ENCODE measurements at places on chromosomes 1 and 21. TPM values are rescaled to one million over a fixed set of nuclear protein-coding genes. Genes with fewer than 3 reads are reported as not detected.
A peak's percentile ranks its signal among the peaks of the same experiment; 100 is the strongest.

- DNase-seq = no peak
These were observed 344.6 kb downstream of the LMO4 start for GRCh38 chr1:87673309-87673708.

GRCh38 chr21:38804789-38805327 is 871 bp upstream of the ETS2 start:
- peak; percentile 90 for DNase-seq

The CFHR2 gene
- total RNA-seq = not detected

DNA sequence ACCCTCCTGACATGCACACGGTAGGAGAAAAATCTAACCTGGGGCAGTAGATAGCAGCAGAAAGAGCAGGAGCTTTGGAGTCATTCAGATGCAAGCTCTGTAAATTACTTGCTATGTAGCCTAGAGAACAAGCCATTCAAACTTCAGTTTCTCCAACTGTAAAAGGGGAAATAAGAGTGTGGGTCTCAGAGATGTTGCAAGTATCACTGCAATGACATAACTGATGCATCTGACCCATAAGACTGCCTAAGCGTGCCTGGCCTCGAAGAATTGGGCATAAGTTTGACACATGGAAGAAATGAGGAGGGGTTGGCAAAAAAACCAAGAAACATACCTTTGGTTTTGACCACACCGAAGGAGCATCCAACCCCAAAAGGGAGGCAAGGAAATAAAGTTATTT is 5.2 kb downstream of the AK2 start:
- DNase-seq = no peak

The DCST1 gene
- total RNA-seq = not detected

The SPRR1B gene
- not detected for total RNA-seq

- no peak for DNase-seq
These were observed 49.9 kb downstream of the COL11A1 start for GRCh38 chr1:103058391-103058790.

GRCh38 chr21:35900539-35900938 is 159.8 kb downstream of the SETD4 start:
- DNase-seq = no peak

- no peak for DNase-seq
These were observed 17.1 kb downstream of the TSHB start for GRCh38 chr1:115046751-115047150.

DNA sequence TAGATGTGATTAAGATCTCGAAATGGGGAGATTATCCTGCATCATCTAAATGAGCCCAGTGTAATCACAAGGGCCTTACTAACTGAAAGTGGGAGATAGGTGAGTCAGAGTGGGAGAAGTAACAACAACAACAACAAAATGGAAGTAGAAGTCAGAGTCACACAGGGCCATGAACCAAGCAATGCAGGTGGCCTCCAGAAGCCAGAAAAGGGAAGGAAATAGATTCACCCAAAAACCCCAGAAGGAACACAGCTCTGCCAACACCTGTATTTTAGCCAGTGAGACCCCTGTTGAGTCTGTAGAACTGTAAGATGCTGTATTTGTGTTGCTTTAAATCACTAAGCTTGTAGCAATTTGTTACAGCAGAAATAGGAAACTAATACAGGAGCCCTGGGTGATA is 4.1 kb downstream of the TAGLN2 start:
- no peak for DNase-seq

The DNALI1 gene
- total RNA-seq = 6.1 TPM

DNA sequence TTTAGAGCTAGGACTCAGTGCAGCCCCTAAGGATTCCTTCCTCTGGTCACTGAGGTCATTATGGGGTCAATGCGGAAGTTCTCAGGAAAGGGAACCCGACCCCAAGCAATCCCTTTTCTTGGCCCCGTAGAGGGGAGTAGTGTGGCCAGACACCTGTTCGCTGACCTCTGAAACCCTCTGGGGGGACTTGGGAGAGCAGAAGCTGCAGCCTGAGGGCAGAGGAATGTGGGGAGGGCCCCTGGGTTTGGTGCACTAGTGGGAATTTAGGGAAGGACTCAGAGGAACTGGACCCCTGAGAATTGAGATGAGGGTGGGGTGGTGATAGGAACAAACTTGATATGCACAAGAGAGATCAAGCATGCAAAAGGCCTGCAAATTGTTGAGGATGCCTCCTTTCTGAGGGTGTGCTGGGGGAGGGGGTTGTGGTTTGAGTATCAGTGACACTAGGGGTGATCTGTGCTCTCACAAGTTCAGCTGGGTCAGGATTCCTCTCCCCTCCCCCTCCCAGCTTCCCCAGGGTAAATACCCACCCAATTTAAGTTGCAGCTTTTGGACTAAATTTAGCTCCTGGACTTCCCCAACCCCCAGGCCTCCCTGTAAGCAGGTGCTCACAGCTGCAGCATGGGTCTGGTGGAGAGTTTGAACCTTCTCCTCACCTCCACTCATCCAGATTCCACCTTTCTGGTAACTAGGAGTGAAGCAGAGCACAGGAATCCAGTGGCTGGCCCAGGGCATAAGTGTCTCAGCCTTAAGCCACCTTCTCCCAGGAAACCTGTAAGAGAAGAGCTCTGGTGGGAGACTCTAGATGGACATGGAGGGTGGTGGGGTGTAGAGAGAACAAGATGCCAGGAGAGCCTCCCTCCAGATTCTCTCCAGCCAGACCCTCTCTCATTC is 13.5 kb downstream of the ADAMTSL4 start:
- DNase-seq = no peak

- DNase-seq = no peak
These were observed 61.7 kb downstream of the CHD5 start for GRCh38 chr1:6118415-6118814.

The FNDC10 gene
- total RNA-seq = 3.0 TPM

DNA sequence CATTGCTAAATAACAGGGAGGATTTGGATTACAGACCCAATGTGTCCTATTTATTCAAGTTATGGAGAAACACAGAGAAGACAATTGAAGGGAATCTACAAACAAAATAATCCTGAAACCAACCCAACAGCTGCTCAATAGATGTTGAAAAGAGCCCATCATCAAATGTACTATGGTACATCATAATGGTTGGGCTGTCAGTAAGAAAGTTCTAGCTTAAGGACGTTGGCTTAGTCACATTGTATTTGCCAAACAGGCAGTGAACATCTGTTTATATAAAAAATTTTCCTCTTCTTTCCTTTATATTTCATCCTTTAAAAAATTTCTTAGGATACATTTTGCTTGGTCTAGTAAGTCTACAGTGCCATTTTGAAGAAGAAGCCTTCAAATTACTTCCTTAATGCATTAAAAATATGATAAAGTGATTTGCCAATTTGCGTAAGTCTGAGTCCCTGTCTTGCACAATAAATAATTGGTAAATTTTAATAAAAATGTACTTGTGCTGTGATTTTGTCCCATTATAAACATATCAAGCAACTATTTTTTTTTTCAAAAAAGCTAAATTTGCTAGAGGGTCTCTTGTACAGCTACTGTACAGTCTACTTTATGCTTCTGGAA is 14.4 kb downstream of the MAP3K7CL start:
- no peak for DNase-seq

DNA sequence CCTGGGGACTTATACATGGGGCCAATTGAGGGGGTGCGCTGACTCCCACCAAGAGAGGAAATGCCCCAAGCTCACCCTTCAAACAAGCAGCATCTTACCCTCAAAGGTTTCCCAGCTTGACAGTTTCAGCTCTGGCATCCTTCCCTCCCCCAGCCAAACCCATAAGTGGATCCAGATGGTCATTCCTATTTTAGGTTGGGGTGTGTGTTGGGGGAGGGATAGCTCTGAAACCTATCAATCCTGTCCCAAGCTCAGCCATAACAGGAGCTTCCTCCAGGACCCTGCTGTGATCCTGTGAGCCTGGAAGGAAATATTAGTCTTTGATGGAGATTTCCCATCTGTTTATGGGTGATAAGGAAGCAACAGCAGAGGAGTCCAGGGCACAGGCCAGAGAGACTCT is 3.4 kb upstream of the TMEM222 start:
- no peak for DNase-seq

- no peak for DNase-seq
These were observed 6.4 kb downstream of the SNRPE start for GRCh38 chr1:203867802-203868201.

DNA sequence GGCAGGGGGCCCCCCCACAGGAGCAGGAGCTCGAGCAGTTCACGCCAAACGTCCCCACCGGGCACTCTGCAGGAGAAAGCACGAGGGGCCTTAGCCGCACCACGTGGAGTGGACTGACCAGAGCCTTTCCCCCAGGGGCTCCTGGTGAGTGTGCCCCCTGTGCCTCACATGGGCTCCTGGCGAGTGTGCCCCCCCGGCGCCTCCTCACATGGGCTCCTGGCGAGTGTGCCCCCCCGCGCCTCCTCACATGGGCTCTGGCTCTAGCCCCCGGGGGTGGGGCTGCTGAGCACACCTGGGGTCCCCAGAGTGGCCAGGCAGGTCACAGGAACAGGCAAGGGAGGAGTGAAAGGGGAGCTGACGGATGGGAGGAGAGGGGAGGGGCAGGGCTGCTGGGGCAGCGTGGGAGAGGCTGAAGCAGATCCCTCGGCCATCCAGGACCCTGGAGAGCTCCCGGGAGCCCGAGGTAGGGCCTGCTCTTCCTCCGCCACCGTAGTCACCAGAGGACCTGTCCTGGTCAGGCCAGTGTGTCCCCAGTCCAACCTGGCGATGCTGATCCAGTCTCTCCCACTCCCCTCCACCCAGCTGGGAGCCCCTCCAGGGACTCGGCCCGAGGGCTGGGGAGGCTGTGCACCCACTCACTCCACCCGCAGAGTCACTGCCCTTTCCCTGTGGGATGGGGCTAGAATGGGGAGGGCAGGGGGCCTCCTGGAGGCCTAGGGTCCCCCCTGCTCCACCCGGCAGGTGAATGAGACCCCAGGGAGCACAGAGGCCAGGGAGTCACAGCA is 47.6 kb downstream of the ARHGEF16 start:
- peak; percentile 86 for DNase-seq

GRCh38 chr1:160236806-160237205 is 25.5 kb downstream of the DCAF8 start:
- DNase-seq = no peak

GRCh38 chr1:54716299-54717047 is 812 bp downstream of the TTC4 start:
- DNase-seq = no peak

- no peak for DNase-seq
These were observed 3.9 kb downstream of the TMEM61 start for GRCh38 chr1:54984131-54984842.

- no peak for DNase-seq
These were observed 60.5 kb downstream of the CAPN9 start for GRCh38 chr1:230807561-230808280.

GRCh38 chr21:33478935-33479678 is 667 bp downstream of the TMEM50B start:
- no peak for DNase-seq

DNA sequence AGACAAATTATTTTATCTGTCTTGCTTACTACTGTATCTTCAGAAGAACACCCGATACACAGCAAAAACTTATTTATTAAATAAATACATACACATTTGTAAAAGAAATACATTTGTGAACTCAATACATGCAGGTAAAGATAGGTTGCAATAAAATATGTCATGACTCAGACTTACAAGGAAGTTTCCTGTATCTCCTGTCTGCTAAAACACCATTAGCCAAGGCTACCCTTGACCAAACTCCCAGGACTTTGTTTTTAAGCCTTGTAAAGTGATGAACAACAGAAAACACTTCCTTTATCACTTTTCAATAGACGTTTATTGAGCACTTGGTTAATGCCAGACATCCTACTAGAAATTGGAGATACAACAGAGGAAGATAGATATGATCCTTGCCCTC is 56.5 kb upstream of the HSD17B7 start:
- no peak for DNase-seq

GRCh38 chr1:111725192-111725591 is 14.0 kb downstream of the INKA2 start:
- peak; percentile 83 for DNase-seq

- no peak for DNase-seq
These were observed 147.9 kb downstream of the EDEM3 start for GRCh38 chr1:184606786-184607185.

The NEK2 gene
- total RNA-seq = 0.32 TPM

- peak; percentile 83 for DNase-seq
These were observed 7.0 kb downstream of the ENSA start for GRCh38 chr1:150622303-150622975.

- DNase-seq = no peak
These were observed 71.5 kb downstream of the SMYD3 start for GRCh38 chr1:246435421-246436041.

GRCh38 chr1:33428661-33429060 is 2.2 kb downstream of the PHC2 start:
- no peak for DNase-seq

GRCh38 chr21:38205940-38206339 is 50.9 kb upstream of the KCNJ15 start:
- DNase-seq = no peak

GRCh38 chr1:151936653-151937052 is 27.3 kb upstream of the THEM4 start:
- no peak for DNase-seq

The LCE1B gene
- total RNA-seq = not detected

DNA sequence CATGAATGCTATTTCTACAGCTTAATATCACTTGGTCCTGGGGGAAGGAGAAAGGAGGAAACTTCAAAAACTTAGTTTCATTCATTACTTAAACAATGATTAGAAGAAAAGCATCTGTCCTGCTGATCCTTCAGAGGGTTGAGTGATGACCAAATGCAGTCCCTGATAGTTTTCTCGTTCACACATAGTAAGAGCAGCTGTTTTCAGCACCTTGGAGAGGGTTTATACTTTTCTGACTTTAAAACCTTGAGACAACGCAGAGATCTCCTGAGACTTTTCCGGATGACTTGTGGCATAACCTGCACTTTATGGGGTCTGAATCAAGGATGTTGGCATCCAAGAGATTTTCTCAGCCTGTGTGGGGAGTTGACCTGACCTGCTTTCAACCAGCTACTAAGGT is 94.0 kb upstream of the KCND3 start:
- no peak for DNase-seq

DNA sequence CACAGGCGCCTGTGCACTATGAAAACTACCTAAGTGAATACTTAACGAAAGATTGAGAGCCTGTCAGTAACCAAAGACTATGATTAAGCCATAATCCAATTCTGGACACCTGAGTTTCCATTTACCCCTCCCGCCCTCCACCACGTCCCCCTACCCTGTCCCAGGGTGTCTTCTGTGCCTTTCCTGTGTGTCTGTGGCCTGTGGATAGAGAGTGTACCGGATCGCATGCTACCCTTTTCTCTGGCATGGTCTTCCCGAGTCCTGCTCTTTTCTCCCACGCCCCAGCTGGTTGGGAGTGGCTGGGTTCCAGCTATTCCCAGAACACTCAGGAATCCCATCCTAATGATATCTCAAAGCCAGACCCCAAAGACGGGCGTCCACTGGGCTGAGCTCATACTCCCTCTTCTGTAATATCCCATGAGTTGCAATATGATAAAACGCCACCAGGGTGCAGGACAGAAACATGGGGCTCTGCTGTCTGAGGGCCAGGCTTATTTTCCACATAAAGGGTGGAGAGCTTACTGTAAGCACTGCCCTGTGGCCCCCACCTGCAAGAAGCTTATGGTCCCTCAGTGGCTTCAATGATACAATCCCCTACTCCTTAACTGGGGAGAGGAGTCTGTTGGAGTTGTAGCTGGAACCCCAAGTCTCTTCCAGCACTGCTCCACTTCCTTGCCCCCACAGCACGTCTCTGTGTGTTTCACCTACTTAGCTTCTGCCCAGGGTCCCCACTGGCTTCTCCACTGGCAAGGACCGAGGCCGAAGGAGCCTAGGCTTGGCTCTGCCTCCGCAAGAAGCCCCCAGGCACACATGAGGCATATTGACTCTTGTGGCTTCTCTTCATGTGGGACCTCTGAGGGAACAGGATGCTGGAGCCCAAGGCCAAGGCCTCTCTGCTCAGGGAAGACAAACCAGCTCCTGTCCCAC is 17.6 kb upstream of the ALX3 start:
- no peak for DNase-seq

- peak; percentile 11 for DNase-seq
These were observed 3.7 kb downstream of the CSTB start for GRCh38 chr21:43772425-43772821.
